Heart left ventricle (tissue), 16 donors: ENCODE measurements at places on chromosomes 6 and 20. TPM values are rescaled to one million over a fixed set of nuclear protein-coding genes. Genes with fewer than 3 reads are reported as not detected.

GRCh38 chr6:30955367-30956042 is 14.7 kb downstream of the MUCL3 start:
- peak; percentile 60 for DNase-seq

- DNase-seq = no peak
Observed at GRCh38 chr6:135493218-135493961, 4.2 kb downstream of the AHI1 start.

DNA sequence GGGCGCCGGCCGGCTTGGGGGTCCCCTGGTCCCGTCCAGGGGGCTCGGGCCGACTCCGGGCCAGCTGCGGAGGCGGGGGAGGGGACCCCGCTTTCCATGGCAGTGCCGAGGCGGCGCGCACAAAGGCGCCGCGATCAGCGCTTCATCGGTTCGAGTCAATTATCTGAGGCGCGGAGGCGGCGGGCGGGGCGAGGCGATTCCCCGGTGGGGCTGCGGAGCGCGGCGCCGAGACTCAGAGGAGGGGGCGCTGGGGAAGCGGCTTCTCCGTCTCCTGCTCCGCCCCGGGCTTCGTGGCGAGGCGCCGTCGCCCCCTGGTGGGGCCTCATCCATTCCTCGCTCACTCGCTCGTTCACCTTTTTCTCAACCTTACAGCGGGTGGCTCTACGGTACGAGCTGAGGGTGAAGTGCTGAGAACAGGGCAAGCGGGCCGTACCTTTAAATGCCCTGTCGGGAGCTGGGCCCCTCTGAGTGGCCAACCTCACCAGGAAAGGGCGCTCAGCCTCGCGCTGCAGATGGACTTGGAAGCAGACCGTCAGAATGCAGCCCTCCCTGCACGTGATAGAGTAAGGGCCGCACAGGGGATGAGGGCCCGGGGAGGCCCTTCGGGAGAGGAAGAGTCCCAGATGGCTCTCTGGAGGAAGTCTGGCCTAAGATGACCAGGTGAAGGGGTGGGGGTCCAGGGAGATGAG is 39.9 kb downstream of the SLC52A3 start:
- DNase-seq = peak; percentile 73

DNA sequence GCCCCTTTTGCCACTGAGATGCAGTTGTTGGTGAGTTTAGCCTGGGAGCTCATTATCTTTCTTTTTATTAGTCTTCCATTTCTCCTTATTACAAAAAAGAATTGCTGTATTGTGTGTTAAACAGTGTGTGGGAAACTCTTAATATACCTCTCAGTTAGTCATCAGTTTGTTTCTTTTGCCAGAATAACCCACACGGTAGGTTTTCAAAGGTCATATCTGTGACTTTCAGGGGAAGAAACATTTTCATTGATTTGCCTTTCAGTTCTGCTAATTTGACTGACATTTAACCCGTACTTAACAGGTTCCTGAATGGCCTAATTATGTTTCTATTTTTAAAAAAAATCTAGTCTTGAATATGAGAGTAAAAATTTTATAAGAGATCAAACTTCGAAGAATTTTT is 145.3 kb downstream of the KHDC1L start:
- no peak for DNase-seq

DNA sequence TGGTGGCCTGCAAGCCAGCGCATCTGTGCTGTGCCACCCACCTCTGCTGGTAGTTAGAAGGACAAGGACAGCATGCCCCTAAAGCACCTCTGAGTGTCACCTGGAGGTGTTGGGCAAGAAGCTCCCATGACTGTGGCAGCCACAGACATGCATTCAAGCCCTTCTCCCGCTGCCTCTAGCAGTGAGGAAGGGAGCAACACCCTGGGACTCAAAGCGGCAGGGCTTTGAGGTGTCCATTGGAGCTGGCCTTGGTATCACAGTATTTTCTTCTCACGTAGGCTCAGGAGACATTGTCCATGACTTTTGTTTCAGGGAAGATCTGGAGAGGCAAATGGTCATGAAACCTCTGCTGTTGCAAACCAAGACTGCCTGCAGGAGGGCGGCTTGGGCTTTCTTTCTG is 140.8 kb upstream of the RIN2 start:
- no peak for DNase-seq

DNA sequence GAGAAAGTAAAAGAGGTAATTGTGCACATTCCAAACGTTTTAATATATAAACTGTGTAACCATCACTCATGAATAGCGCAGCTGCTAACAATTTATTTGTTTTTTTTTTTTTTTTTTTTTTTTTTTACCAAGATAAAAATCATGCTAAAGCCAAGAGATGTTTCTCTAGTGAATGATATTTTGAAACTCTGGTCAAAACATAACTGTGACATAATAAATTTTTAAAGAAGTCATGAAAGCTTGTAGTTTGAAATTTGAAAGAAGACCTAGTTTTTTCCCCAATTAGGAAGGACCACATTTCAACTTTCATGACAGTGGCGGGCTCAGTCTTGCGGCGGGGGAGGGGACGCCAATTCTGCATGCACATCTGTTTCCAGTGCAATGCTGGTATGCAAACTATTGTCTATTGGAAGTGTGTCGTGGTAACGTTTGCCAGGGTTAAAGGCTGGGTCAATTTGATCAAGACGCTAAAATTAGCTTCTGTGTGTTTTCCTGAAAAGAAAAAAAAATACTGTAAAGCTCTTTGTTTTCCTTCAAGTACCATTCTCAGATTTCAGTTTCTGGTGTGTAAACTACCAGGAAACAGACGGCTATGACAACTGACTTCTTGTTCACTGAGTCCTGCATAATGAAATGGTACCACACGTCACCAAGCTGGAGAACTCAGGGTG is 211.9 kb downstream of the FOXC1 start:
- DNase-seq = no peak

GRCh38 chr6:108492131-108492766 is 68.5 kb upstream of the FOXO3 start:
- no peak for DNase-seq

GRCh38 chr6:116254297-116255056 is 602 bp upstream of the TSPYL4 start:
- DNase-seq = no peak

GRCh38 chr6:14092838-14093789 is 24.5 kb upstream of the CD83 start:
- DNase-seq = no peak

Gene TENT5A
- total RNA-seq = 41.4 TPM

Gene PAX1
- total RNA-seq = not detected

Gene PERP
- 64.7 TPM for total RNA-seq

Gene CDSN
- total RNA-seq = not detected
